ENCODE measurements at places on chromosomes 6 and 20.

- no peak for DNase-seq
Measured at GRCh38 chr6:20686142-20686541, 151.9 kb downstream of the CDKAL1 start.

DNA sequence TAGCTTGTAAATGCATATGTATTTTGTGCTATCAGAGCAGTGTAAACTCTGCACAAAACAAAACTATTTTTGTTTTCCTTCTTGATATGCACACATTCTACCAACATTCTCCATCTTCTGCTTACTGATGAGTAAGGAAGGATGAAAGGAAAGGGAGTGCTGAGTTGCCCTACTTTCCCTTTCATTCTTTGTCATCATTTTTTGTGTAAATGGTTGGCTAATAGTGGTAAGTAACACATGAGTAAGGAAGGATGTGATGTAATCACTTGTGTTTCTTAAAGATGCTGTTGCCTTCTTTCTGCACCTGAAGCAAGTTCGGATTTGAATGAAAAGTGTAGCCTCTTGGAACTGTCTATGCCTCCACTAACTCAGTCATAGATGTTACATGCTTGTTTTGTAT lies 4.6 kb upstream of the REV3L start:
- DNase-seq: peak; percentile 31

GRCh38 chr20:49668181-49668877 lies 45.3 kb downstream of the B4GALT5 start:
- DNase-seq: peak; percentile 34

- no peak for DNase-seq
Measured at GRCh38 chr6:14366872-14367271, 249.3 kb downstream of the CD83 start.

GRCh38 chr6:161111261-161111660 lies 119.7 kb downstream of the MAP3K4 start:
- peak; percentile 60 for DNase-seq

- DNase-seq: no peak
Measured at GRCh38 chr20:19256906-19257595, 44.6 kb downstream of the SLC24A3 start.

- no peak for DNase-seq
Measured at GRCh38 chr6:138296786-138297185, 78.5 kb upstream of the PBOV1 start.

Measured in activated CD4-positive, alpha-beta T cell treated with anti-CD3 and anti-CD28 coated beads, Interleukin-2, amount 10 ng/mL, durations not matched to agents 7 days and 5 days (primary cell).